ENCODE measurements at places on chromosomes 11 and 22.

- DNase-seq = no peak
Observed at GRCh38 chr11:44018127-44018521, 29.7 kb upstream of the ACCSL start.

DNA sequence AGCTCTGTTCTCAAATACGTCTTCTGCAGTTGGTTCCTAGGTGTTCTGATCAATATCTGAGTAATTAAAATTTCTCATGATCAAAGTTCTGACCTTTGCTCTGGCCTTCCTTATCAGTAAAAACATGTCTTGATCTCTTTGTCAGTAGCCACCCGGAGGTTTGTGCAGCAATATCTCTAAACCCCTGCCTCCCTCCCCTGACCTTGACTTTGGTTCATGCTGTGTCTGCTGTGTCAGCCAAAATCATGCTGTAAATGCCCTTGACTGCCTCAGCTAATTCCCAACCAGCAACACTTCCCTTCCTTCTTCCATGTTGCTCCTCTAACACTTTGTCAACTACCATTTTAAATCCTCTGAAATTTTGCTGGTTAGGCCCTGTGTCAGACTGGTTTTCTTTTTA lies 424.7 kb downstream of the FAM181B start:
- DNase-seq = no peak

DNA sequence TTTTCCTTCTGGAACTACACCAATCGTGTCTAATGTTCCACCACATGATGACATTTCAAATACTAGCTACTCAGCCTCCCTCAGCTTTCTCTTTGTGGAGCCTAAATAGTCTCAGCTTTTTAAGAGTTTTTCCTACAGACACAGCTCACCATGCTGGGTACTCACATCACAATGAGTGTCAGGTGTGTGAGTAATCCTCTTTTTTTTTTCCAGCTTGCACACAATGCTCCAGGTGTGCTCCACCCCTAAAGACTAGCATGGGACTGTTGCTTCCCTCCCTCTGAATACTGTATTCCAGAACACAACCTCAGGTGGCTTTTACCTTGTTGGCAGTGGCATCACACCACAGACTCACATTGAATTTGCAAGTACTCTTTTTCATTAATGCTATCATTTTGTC lies 11.7 kb downstream of the BTG4 start:
- no peak for DNase-seq

DNA sequence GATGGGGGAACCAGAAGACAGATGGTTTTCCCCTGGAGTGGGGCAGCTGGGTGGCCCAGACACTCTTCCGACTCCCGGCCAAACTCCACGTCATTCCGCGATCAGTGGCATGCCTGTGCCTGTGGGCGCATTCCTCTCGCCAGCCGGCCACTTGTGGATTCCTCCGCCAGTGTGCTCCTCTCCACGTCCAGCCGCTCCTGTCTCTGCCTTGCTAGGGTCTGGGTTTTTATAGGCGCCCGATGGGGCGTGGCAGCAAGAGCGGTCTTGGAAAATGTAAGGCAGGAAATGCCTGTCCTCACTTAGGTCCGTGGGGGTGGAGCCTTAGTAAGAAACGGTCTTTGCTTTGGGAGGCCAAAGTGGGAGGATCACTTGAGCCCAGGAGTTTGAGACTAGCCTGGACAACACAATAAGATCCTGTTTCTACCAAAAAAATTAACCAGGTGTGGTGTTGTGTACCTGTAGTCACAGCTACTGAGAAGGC lies 81.6 kb upstream of the SEPTIN5 start:
- no peak for DNase-seq

- no peak for DNase-seq
Observed at GRCh38 chr22:30000566-30000965, 79.7 kb upstream of the HORMAD2 start.

DNA sequence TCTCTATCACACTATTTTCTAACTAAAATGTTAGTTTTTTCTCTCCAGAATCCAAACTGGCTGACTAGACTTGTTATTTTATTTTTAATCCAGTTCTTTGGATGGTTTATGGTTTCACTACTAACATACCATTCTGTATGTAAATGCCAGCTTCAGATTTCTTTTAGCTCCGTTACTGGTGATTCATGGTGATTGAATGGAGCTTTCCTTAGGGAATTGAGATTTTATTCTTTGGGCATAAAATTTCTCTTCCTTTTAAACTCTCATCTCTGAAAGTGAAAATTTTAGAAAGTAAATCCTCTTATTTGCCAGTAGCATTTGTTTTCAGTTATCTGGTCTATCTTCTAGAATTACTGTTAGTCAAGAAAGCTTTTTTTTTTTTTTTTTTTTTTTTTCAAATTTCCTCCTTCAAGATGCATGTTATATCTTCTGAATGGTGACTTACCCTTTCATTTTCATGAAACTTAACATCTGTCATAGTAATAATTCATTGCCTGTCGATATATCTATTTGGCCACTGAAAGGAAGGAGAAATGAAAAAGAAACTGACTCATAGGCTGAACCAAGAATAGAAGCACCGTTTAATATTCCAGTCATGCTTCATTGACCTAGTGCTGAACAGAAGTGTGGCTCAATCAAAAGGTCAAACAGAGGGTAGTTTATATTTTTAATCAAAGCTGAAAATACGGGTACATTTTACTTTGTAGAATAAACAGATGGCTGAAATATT lies 6.4 kb downstream of the ENDOD1 start:
- DNase-seq = no peak

GRCh38 chr11:118529584-118530175 lies 1.3 kb upstream of the TMEM25 start:
- DNase-seq = no peak

- DNase-seq = no peak
Observed at GRCh38 chr11:100812517-100812916, 125.4 kb downstream of the ARHGAP42 start.

DNA sequence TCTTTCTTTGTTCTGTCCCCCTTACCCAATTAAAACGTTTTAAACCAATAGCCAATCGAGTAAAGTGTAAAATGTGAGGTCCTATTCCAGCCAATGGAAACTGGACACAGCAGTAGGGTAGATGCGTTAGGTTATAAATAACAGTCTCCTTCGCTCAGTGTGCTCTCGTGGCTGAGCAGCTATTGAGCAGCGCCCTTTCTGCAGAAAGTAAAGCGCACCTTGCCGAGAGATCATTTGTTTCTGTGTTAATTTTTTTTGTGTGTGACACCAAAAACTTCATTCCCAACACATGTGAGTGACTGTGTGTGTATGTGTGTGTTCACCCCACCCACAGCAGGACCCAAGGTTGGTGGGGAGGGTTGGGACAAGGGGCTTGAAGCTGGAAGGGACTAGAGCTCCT lies 7.2 kb upstream of the TTLL1 start:
- no peak for DNase-seq

DNA sequence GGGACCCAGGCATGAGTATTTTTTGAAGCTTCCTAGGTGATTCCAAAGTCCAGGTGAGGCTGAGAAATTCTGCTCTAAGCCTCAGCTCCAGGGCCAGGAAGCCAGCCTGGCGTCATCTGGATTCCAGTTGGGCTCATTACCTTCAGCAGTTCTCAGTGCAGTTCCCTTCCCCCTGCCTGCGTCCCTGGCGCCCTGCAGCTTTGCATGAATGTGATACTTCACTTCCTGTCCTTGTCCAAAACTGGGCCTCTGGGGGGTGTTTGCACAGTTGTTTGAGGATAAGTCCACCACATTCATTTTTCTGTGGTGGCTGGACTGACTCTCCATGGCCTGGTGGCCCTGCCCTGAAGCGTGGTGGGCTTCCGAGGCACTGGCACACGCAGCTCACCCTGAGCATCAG lies 98.1 kb downstream of the TENM4 start:
- DNase-seq = no peak

DNA sequence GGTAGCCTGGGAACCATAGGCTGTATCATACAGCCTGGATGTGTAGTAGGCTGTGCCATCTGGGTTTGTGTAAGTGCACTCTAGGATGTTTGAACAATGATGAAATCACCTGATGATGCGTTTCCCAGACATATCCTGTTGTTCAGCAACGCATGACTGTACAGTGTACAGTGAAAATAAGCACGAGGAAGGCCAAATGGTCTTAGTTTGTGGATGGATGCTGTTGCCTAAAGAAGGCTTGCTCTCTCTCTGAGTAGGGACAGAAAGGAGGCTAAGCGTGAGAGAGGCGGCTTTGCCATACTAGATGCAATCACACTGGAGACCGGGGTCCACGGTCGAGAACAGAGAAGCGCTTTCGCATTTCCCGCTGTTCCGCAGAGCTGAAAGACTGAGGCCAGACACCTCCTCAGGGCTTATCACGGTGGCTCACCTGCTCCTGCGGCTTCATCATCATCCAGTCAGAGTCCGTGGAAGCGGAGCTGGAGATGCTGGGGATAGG lies 27.6 kb upstream of the APLP2 start:
- DNase-seq = peak; percentile 32

DNA sequence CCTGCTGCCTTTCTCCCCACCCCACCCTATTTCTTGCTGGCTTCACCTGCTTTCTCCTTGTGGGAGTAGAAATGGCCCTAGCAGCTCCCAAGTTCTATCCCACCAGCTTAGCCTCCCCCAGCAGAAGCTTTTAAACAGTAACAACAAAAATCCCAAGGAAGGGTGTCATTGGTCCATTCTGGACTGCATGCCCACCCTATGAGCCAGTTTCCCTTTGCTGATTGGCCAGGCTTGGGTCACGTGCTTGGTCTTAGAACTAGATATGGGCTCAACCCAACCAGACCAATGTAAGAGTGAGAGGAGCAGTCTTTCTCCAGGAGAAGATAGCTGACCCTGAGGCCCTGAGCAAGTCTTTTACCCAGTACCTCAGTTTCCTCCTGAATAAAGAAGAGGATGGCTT lies 2.3 kb downstream of the MTFP1 start:
- DNase-seq = no peak

DNA sequence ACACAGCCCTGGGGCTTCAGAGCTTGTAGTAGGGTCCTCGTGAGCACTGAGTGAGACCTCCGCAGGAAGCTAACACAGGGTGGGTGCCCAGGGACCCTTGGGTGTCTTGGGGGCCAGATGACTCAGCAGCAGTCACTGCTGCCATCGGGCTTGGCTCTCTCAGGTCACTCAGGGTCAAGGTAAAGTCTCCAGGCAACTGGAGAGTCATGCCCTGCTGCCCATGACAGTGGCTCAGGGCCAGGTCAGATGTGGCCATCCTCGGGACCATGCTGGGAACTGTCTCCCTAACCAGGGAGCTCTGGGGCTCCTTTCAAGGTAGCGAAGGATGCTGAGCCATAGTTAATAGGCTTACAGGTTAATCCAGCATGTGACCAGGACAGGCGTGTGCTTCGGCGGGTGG lies 44.4 kb upstream of the SLC22A12 start:
- no peak for DNase-seq

- DNase-seq = no peak
Observed at GRCh38 chr11:132743601-132744000, 788.7 kb downstream of the OPCML start.

DNA sequence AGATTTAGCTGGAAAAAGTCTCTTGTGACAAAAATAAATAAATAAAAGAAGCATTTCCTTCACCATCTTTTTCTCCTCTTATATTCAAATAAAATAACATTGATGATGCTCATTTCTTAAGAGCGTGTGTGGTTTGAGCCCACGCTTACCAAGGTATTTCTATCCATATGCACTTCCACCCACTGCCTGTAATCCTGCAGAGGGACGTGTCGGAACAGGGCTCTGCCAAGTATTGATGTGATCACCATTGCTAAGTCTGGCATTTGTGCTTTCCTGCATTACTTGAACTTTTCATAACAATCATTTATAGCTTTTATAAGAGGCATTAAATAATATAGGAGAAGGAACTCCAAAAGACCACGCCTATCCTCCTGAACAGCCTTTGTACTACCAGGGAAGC lies 107.6 kb downstream of the SHANK2 start:
- no peak for DNase-seq

DNA sequence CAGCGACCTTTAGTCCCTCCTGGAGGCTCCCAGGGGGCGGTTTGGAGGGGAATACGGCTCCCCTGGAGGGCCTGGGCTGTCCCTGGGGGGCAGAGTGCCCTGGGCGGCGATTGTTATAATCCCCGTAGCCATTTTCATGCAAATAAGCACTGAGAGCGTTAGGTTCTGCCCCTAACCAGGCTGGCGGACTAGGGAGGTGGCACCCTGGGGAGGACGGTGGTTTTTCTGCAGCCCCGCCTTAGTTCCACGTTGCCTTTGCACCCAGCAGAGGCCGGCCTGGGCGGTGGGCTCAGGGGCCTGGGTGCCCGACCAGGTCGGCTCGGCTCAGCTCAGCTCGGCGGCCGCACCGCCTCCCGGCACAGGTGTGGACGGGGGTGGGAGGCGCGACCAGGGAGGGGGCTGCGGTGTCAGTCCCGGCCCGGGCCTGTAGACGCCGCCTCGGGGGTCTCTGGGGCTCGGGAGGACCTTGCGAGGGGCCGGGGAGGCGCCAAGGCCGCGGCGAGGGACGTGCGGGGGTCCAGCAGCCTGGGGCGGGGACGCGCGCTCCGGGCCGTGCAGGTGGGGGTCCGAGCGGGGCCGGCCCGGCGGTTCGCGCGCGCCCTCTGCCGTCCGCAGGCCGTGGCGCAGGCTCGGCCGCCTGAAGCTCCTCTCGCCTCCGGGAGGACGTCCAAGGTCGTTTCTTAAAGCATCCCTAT lies 2.3 kb upstream of the DUSP8 start:
- peak; percentile 76 for DNase-seq

- no peak for DNase-seq
Observed at GRCh38 chr22:45425531-45426265, 12.2 kb downstream of the RIBC2 start.

Data from CD4-positive, alpha-beta T cell treated with Interleukin-15 for 1 hour (primary cell).